ENCODE measurements at places on chromosomes 3 and 15.
A peak's percentile ranks its signal among the peaks of the same experiment; 100 is the strongest.

GRCh38 chr15:85142312-85142711 is 160.7 kb downstream of the PDE8A start:
- no peak for ATAC-seq

DNA sequence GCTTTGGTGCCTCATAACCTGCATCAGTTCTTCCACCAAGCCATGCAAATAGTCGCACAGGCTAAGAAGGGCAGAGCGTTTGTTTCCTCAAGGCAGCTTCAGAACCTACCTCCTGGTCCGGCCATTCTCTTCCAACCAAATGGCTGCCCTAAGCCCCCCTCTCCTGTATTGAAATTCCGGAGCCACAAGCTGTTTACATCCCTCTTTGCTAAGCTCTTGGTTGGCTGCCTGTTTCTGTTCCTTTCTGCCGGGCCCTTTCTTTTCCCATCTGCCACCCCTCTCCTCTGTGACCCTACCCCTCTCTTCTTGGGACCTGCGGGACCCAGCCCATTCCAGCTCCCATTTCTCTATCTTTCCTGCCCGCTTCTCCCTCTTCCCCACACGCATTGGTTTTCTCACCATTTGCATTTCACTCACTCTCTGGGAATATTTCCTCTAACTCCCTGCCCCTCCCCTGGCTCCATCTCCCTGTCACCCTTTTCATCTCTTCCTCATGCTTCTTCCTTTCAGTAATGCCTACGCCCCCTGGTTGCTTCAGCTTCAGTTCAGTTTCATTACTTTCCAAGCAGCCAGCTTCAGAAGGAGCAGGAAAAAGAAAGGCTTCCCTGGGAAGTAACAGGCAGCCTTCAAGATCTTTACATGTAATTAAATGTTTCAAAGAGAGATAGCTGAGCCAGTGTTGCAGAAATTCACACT is 113.5 kb downstream of the RAB11A start:
- ATAC-seq, result no peak

DNA sequence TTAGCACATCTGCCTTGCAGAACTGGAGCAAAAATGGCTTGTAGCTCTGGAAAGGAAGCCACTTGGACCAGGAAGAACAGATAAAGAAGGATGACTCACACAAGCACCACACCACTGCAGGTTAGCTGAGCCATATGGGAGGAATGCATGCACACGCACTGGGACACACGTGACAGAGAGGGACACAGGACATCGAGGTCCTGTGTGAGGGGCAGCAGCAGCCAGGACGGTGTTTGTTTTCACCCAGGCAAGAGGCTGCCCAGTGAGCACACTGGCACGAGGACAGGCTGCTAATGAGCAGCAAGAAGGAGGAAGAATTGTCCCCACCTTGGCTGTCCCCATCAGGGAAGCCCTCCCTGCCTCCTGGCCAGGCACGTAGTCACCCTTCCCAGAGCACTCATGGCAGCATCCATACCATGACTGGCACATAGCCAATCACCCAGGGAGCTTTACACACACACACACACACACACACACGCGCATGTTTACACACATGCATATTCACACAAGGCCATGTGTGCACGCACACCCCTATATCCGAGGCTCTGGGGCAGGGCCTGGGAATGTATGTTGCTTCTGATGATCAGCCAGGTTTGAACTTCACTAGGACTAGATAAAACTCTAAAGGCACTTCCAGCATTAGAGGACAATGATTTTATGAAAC is 24.0 kb upstream of the SPTBN5 start:
- peak; percentile 24 for ATAC-seq

GRCh38 chr15:36465304-36465703 is 114.1 kb upstream of the CDIN1 start:
- ATAC-seq, result no peak

- no peak for ATAC-seq
These were observed 724.8 kb upstream of the CFAP20DC start for GRCh38 chr3:59774634-59775033.

GRCh38 chr15:82809308-82810060 is at the start of gene WHAMM:
TSS of gene WHAMM (plus strand) at chr15:82809628. CDS start at chr15:82809727, 99 bp downstream.
- peak; percentile 96 for ATAC-seq

- ATAC-seq, result peak; percentile 88
These were observed 18.7 kb downstream of the TMF1 start for GRCh38 chr3:69033470-69033869.

DNA sequence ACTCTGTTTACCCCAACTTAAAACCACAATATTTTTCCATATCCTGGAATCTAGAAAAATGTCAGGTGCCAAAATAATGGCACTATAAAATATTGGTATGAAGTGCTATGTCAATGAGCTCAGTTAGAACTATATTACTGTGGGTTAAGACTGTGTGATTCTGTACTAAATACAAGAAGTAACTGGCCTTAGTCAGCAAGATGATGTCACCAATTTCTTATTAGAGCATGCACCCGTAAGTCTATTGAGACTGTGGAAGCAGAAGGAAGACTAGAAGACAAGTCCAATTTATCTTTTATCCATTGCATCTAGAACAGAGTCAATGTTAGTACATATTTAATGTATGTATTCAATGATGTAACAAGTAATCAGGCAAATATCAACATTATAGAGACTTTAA is 25.0 kb downstream of the LRRC58 start:
- no peak for ATAC-seq

- ATAC-seq, result no peak
These were observed 3.8 kb downstream of the USP3 start for GRCh38 chr15:63507878-63508818.

GRCh38 chr3:155382396-155383042 is 89.0 kb upstream of the STRIT1 start:
- no peak for ATAC-seq
